ENCODE measurements at places on chromosomes 1 and 21. TPM values are rescaled to one million over a fixed set of nuclear protein-coding genes. Genes with fewer than 3 reads are reported as not detected.

The SUSD4 gene
- total RNA-seq = 0.48 TPM

The AUNIP gene
- 7.8 TPM for total RNA-seq

The CFAP141 gene
- not detected for total RNA-seq

The F3 gene
- total RNA-seq = 5.8 TPM

The TMEM69 gene
- 16.2 TPM for total RNA-seq

The CRYAA gene
- not detected for total RNA-seq

All from A549 treated with Mapracorat at 1 μM for 4 hours (cell line).